ENCODE measurements at places on chromosomes 2 and 18. TPM values are rescaled to one million over a fixed set of nuclear protein-coding genes. Genes with fewer than 3 reads are reported as not detected.

Gene CNTNAP5
- total RNA-seq, result 31.7 TPM

Gene ERBB4
- 0.43 TPM for total RNA-seq

Gene GPAT2
- 3.0 TPM for total RNA-seq

Gene CNDP1
- total RNA-seq, result 4.0 TPM

Data from mucosa of gallbladder (tissue), 1 donor.